ENCODE measurements at places on chromosomes 13 and 19.
A peak's percentile ranks its signal among the peaks of the same experiment; 100 is the strongest.

DNA sequence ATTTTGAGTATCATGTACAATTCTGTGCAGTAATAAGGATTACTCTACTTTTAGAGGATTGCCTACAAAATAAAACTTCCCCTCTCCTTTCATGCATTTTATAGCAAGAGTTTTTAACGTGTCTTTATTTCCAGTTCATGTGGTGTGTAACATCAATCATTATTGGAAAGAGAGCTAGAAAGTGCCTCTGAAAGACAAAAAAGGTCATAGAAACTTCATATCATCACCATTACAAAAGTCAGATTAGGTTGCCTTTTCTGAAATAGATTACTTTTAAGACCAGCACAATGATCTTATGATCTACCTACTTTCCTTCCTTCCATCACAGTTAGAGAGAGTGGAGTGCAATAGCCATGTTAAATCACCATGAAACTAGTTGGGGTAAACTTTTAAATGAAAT lies 12.6 kb downstream of the DACH1 start:
- no peak for DNase-seq

- DNase-seq = no peak
Observed at GRCh38 chr13:29709407-29710069, 114.0 kb upstream of the SLC7A1 start.

DNA sequence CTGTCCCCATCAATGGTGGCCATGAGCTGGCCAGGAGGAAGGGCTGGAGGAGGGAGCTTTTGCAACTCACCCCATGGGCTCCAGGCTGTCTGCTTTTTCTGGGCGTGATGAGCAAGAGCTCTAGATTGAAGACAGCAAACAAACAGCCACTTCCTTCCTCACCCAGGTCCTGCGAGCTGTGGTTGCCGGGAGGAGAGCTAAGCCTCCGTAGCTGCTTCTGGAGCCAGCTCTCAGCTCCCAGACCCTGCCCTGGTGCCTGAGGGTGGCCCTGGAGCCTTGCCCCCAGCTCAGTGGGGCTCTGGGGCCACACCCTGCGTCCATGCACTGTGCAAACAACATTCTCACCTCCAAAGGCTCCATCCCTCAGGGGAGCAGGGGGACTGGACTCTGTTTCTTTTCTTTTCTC lies 6.2 kb downstream of the MYO1F start:
- DNase-seq = peak; percentile 88

- no peak for DNase-seq
Observed at GRCh38 chr13:96089139-96089538, 768 bp upstream of the HS6ST3 start.

DNA sequence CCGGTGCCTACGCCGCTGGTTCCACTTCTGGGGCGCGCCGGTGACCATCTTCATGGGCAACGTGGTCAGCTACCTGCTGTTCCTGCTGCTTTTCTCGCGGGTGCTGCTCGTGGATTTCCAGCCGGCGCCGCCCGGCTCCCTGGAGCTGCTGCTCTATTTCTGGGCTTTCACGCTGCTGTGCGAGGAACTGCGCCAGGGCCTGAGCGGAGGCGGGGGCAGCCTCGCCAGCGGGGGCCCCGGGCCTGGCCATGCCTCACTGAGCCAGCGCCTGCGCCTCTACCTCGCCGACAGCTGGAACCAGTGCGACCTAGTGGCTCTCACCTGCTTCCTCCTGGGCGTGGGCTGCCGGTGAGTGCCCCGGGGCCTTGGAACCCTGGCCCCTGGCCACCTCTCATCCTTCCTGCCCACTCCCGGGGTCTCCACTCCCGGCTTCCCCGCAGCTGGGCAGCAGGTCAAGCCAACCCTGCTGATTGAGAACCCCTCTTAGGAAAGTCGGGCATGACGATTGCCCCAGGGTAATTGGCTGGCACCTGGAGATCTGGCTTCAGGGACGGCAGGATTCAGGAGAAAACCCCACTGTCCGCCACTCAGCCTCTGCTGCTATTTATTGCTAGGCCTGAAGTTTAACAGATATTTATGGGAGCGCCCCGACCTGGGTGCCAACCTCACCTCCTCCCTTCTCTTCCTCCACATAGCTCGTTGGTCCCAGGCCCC lies 39.1 kb downstream of the TRPM4 start:
- no peak for DNase-seq
